ENCODE measurements at places on chromosomes 4 and X.

DNA sequence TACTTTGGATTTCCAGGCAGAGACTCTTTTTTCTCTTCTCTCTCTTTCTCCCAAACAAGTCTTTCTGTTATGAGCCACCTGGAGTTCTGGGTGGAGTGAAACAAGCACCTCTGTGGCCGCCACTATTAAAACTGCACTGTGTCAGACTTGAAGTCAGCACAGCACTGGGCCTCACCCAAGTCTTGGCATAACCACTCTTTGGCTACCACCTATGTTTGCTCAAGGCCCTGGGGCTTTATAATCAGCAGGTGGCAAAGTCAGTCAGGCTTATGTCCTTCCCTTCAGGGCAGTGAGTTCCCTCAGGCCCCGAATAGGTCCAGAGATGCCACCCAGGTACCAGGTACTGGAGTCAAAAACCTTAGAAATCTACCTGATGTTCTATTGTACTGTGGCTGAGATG lies 52.4 kb downstream of the ITIH6 start:
- DNase-seq: no peak

DNA sequence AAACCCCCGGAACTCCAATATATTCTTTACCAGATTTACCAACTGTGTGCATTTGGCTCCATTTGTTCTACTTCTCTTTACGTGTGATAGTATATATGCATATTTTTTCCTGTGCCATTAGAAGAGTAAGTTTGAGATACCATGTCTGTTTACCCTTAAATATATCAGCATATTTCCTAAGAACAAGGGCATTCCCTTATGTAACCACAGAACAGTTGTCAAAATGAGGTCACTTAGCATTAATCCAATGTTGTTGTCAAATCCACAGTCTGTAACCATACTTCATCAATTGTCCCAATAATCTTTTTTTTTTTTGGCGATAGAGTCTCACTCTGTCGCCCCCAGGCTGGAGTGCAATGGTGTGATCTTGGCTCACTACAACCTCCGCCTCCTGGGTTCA lies 55.2 kb downstream of the TBC1D14 start:
- no peak for DNase-seq

GRCh38 chr4:169050881-169051760 lies 41.1 kb upstream of the CBR4 start:
- no peak for DNase-seq

GRCh38 chr4:104533156-104533555 lies 38.5 kb upstream of the CXXC4 start:
- DNase-seq: no peak

DNA sequence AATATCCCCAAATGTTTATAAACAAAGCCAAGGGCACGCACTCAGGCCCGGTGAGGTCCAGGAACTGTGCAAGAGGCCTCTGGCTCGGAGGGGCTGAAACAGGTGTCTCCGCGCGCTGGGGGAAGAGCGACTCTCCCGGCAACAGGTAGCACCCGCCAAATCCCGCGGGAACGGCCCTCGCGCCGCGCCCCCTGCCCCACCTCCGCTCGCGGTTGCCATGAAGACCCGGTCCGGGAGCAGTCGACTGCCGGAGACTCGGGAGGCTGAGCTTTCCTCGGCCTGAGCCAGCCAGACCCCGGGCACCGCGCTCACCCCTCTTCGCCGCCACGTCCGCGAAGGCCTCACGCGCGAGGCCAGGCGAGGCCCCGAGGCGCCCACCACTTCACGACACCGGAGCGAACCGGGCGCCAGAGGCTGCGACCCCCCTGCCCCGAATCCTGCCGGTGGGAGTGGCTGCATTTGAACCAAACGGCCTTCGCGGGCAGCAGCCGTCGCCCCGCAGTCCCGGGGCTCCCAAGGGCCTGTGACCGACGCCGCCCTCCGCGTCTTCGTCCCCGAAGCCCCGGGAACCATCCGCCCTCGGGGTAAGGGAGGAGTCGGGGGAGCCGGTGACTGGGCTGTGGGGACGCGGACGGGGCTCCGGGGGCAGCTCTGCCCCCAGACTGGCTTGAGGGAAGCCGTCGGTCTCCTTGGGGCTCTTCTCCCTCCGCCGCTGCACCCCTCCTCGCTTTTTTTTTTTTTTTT lies at the start of gene NSUN7:
NSUN7 (plus strand) TSS at position 239 of the 744 bp plus-strand sequence. CDS start 739 bp downstream, outside the sequence.
- DNase-seq: peak; percentile 23

DNA sequence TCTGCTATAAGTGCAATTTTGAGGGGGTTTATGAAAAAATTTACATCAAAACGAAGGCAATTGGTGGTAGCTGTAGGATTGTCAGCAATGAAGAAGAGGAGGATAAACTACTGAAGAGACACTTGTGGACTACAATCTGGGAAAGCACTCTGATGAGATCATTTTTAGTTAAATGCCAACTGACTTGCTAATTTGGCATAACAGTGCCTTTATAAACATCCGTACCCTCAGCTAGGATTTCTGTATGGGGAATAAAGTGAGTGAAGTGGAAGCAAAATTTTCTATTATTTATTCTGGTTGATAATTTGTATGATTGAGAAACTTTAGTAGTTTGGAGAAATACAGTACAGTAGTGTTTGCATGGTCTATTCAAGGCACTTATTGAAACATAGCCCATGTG lies 11.2 kb upstream of the GNRHR start:
- DNase-seq: no peak

DNA sequence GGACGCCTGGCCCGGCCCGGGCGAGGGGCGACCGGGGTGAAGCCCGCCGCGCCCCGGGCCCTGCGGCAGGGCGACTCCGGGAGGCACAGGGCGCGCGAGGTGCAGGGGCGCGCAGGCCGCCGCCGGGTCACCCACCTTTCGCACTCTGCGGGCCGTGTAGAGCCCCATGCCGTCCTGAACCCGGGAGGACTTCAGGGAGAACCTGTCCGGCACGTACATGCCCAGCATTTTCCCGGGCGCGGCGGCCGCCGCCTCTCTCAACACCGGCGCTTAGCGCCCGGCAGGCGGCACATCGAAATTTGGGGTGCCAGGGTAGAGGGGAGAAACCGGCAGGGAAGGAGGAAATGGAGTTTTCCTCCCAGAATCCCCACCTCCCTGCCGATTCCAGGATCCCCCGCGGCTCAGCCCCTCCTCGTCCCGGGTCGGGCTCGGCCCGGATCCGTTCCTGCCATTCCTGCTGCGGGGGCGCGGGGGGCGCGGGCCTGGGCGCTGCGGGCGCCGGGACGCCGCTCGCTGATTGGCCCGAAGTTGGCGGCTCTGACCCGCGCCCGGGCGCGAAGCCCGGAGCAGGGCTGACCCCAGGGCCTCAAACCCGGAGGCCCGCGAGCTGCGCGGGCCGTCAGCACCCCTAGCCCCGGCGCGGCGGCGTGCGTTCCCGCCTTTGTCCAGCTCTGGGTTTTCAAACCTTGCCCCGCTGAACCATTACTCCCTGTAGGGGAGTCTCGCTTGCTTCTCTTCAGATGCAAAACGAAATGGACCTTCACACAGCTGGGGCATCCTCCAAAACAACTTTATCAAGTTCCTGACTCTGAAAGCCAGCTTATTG lies at the start of gene PRDM5:
PRDM5 (minus strand) TSS at position 346 of the 826 bp plus-strand sequence; CDS start at position 228, 118 bp downstream.
- peak; percentile 30 for DNase-seq

DNA sequence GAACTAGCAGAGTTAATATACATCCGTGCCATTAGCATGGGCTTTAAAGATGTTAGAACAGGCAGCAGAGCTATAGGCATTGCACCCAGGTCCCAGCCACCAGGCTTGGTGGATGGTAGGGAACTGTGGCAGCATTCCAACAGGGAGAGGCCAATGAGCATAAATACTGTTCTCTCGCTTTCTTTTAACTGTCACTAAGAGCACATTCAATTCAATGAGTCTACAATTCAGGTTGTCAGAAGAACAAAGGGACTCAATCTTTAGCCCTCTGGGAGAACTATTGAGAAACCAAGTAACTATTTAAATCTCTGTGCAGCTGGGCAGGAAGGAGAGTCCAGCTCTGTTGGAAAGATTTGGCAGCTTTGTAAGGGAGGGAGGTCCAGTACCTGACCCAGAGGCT lies 165.6 kb downstream of the CHIC1 start:
- no peak for DNase-seq

DNA sequence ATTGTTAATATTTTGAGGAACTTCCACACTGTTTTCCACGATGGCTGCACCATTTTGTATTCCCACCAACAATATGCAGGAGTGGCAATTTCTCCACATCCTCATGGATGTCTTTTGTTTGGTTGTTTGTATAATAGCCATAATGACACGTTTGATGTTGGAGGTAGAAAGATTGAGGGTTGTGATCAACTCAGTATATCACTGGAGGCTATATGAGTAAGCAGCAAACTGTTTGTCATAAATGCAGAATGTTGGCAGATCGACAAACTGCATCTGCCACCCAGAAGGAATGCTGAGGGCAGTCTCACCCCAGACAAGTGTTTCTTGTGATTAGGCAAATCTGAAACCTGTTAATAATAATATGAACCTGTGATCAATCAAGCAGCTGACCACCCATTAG lies 243.9 kb upstream of the WDFY3 start:
- no peak for DNase-seq

- no peak for DNase-seq
These were observed 35.0 kb upstream of the CLCN4 start for GRCh38 chrX:10121787-10122186.

- DNase-seq: peak; percentile 67
These were observed at the start of gene ZNF630 for GRCh38 chrX:48071064-48071985. ZNF630 (minus strand) TSS chrX:48071640; CDS start chrX:48066886, 4,754 bp downstream.

- no peak for DNase-seq
These were observed 76.5 kb downstream of the STIM2 start for GRCh38 chr4:26937139-26937538.

- DNase-seq: no peak
These were observed 70.4 kb downstream of the BEX3 start for GRCh38 chrX:103446665-103447302.

GRCh38 chr4:82785611-82786400 lies 12.8 kb downstream of the SCD5 start:
- no peak for DNase-seq
